ENCODE measurements at places on chromosomes 5 and 9.
A peak's percentile ranks its signal among the peaks of the same experiment; 100 is the strongest.

GRCh38 chr9:98101868-98102273 is 17.2 kb downstream of the TRIM14 start:
- peak; percentile 49 for DNase-seq

DNA sequence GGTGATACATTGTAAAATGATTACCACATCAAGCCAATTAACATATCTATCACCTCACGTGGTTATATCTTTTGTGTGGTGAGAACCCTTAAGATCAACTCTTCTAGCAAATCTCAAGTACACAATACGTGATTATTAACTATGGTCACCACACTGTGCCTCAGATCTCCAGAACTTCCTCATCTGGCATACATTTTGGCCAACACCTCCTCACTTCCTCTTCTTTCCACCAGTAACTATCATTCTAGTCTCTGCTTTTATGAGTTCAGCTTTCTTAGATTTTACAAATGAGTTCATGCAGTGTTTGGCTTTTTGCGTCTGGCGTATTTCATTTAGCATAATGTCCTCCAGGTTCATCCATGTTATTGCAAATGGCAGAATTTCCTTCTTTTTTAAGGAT is 35.8 kb downstream of the PRKACG start:
- DNase-seq = no peak

DNA sequence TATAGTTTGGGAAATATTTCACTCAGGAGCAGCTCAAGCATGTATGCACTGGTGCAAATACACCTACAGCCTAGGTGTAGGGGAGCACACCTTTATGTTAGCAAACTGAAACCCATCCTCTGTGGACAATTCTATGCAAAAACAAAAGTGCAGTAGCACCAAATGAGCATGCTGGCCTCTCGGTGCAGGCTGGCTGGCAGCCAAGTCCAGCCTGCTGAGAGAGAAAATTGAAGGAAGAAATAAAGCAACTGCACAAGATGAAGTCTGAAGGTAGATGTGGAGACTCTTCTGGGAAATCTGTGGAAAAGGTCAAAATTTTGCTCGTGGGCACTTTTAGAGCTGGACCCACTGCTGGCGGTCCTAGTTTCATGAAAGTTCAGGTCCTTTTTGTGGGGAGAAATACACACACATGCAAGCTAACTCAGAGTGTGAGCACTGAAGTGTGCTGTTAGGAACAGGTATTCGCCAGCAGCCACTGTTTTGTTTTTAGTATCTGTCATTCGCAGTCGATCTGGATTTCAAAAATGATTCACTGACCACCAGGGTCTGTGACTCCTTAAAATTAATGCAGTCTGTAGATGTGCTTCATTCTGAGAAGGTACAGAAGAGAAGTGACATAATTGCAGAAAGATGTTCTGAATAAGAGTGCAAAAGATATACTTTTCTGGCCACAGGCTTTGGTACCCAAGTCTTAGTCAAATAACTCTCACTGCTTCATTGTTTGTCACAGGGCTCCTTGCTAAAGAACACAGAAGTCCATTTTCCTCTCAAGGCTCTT is 281.7 kb downstream of the PARP8 start:
- no peak for DNase-seq

DNA sequence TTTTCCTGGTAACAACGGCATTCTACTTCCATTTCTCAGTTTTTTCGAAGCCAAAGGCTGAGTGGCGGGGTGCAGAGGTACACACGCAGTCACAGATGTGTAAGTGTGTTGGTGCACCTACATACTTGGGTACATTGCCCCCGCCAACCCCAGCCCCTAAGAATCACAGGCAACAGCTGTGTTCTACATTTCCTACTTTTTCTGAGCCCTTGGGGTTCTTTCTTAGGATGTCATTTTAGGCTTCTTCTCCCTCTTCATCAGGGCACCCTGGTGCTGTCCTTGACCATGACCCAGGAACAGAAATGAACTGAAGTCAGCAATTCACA is 104.8 kb downstream of the PAX5 start:
- no peak for DNase-seq

DNA sequence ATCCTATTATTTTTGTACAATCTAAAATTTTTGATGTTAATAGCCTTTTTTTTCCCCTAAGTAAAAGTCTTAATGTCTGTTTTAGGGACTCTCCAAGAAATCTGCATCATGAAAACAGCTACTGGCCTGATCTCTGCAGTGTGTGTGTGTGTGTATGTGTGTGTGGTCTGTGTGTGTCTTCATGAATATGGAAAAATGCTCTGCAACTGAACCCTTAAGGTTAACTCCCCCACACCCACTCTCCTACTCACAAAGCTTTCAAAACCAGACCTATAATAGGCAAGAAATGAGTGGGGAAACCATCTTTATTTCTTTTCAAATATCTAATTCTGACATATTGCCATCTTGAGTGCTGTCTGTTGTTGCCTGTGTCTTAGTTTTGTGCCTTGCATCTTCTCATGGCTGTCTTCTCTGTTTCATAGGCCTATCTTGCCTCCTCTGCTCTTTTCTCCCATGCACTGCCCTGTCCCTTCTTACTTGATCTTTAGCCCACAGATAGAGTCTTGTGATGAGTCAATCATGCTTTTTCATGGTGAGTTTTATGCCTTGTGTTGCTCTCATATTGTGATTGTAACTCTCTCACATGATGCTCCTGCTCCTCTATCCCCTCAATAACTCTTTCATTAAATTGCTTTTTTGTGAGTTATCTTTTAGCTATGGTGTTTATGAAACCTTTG is 68.3 kb downstream of the CHSY3 start:
- DNase-seq = no peak

DNA sequence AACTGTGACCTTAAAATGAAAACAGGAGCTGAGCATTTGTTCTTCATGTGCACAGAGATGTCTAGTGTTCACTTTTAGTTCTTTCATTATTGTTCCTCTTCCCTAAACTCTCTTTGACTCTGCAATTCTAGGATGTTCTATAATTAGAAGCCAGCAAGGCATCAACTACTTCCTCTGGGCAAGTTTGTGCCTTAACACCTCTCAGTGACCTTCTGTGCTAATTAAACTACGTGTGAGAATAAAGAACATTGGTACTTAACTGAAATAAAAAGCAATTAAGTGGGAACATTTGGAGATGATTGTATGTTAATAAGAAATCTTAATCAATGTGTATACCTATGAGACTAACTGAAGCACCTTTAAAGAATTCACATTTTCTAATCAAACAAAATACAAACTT is 242.8 kb downstream of the RASEF start:
- no peak for DNase-seq

GRCh38 chr5:84113246-84114105 is 271.2 kb downstream of the EDIL3 start:
- DNase-seq = no peak

DNA sequence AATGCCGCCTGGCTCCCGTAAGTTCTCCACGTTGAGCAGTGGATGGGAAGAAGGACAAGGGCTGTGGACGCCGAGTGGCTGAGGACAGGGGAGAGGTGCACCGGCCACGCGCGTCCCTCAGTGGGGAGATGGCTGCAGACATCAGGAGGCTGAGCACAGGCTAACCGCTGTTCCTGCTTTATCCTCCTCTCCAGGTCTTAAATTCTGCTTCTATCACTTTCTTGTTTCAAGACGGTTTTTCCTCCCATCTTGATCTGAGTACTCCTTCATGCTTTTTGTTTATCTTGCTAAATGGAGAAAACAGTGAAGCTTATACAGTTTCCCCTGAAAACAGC is 42.1 kb upstream of the SLC6A19 start:
- DNase-seq = no peak

GRCh38 chr9:133004091-133004998 is 25.9 kb downstream of the GFI1B start:
- DNase-seq = no peak
